Pulmonary artery endothelial cell (primary cell): ENCODE measurements at places on chromosomes 3 and 15. TPM values are rescaled to one million over a fixed set of nuclear protein-coding genes. Genes with fewer than 3 reads are reported as not detected.

DNA sequence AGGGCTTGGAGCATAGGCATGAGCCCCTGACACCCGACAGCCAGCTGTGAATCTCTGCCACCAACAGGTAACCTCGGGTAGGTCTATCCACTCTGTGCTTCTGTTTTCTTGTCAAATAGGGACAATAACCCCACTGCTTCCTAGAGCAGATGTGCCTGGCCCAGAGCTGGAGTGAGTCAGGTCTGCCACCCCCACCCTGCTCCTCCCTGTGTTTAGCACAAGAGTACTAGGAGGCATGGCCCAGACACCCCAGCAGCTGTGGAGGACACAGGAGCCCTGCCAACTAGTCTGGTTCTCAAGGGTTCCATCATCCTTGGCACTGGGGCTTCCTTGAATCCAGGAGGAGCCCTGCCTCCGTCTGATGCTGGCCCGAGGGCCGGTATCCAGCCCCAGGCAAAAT, 33.7 kb upstream of the TMEM115 start:
- DNase-seq = no peak

GOLGA8J gene
- 0.11 TPM in 1 of 2 replicates, not detected in the other for total RNA-seq

GRCh38 chr15:93823971-93824913, 407.1 kb upstream of the MCTP2 start:
- no peak for DNase-seq

SPTBN5 gene
- total RNA-seq = 3.6 and 12.0 TPM in 2 replicates

- DNase-seq = no peak
These were observed 50.6 kb downstream of the KLHDC8B start for GRCh38 chr3:49222002-49222401.

DNA sequence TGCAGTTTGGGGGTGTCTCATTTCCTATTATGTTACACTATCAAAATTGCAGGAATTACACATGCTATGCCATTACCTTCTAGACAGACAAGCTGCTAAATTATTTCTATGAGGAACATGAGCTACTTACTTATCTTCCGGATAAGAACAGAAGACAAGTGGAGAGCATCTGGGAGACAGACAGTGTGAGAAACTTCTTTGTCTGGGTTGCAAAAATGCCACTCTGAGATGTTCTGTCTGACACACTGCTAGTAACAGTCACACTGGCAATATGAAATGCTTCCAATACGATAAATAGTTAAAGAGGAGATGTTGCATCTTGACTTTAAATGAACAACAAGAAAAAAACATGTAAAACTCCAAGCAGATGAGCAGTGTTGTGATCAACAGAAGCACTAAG, 40.1 kb downstream of the LSAMP start:
- DNase-seq = no peak

- no peak for DNase-seq
These were observed 357.8 kb upstream of the TBL1XR1 start for GRCh38 chr3:177554895-177555759.

DNA sequence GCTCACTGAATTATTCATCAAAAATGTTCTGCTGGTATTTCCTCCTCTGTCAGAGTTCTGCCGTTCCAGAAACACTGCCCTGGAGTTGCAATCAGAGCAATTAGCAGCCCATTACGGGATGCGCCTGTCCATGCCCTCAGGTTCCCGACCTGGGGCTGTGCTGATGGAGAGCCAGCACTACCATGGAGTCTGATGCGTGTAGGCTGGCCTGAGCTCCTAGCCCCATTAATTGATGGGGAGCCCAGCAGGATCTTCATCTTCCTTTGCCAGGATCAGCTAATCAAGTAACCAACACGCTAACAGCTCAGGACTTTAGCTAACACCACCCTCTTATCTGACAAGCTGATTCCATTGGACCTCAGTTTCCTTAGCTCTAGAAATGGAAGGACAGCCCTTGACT, 164.2 kb downstream of the ABHD5 start:
- no peak for DNase-seq

GNAT1 gene
- under 0.01 TPM in 1 of 2 replicates, not detected in the other for total RNA-seq

TTLL13 gene
- total RNA-seq = 0.04 TPM in 1 of 2 replicates, not detected in the other

DNA sequence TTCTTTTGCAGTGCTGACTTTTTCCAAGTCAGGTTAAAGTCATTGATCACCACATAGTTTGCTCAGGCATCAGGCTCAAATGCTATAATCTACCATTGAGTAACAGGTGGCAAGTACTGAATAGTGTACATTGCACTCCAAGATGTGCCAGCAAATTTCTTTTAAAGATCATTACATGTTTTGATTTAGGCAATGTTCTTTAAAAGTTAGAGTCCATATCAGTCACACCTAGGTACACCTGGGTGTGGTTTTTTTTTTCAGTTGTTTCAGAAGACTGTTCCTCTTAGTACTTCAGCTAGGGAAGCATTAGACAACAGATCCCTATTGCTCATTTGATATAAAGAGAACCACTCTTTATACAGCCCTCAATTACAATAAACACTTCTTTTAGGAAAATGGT, 10.6 kb upstream of the SLC4A7 start:
- no peak for DNase-seq

GRK7 gene
- not detected in 2 replicates for total RNA-seq

DNA sequence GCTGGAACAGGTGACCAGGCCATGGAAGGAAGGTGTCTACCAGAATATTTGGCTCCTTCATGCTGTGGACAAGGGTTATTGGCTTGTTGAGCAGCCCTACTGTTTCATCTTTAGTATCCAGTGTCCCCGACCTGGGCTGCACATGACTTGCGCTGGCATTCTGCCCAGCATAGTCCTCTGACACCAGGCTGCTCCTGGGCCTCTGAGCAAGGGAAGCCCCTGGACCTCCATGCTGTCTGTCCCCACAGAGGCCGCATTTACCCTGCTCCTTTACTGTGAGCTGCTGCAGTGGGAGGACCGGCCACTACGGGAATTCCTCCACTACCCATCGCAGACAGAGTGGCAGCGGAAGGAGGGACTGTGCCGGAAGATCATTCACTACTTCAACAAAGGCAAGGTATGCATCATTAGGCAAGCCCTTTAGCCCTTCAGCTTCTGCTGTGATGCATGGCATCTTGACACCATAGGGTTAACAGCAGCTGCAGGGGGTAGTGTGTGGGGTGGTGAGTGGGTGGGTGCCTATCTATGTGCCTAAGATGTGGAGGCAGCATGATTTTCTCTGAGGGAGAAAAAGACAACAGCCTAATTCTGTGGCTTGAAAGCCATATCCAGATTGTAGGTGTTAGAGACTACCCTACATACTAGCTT, 44.0 kb upstream of the MANF start:
- no peak for DNase-seq

ITIH3 gene
- total RNA-seq = not detected in 2 replicates

DNA sequence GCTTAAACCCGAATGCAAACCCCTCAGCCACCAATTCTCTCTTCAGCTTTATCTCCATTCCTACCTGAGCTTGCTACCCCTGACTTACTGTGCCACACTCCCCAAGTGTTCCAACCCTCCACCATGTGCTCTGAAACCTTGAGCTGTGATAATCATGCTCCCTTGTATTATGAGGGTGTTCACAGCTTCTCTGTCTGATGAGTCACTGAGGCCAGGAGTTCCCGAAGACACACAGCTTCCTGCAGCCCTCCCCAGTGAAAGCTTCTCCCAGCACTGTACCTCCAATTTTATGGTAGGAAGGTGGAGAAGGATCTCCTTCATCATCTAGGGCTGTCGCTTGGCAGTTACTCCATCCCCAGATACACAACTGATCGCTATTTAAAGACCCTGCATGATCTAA, 24.9 kb downstream of the STAC start:
- DNase-seq = no peak

ARPIN gene
- total RNA-seq = 12.5 and 13.0 TPM in 2 replicates

DNA sequence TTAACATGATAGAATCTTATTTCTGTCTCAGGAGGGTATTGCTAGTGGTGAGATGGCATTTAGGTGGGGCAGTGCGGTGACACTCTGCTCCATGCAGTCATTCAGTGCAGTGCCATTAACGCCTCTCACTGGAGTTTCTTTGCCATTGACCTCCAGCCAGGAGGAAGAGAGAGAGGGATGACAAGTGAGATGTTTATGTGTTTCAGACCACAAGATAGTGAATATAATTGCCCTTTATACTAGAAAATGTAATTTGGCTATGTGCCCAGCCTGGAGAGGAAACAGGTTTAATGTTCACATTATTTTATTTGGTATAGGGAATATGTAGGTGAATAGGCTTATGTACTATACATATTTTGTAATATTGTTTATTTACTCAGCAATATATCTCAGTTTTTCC, 84.5 kb downstream of the ZIC1 start:
- no peak for DNase-seq

COX17 gene
- 24.1 and 39.3 TPM in 2 replicates for total RNA-seq
